ENCODE measurements at places on chromosomes 1 and 21.

- no peak for DNase-seq
Measured at GRCh38 chr1:36089393-36090121, 865 bp downstream of the ADPRS start.

- no peak for DNase-seq
Measured at GRCh38 chr1:27577504-27578188, 26.3 kb downstream of the AHDC1 start.

GRCh38 chr21:41169701-41170100 is 1.7 kb downstream of the BACE2 start:
- no peak for DNase-seq

- DNase-seq = no peak
Measured at GRCh38 chr1:36573445-36573844, 90.7 kb upstream of the CSF3R start.

DNA sequence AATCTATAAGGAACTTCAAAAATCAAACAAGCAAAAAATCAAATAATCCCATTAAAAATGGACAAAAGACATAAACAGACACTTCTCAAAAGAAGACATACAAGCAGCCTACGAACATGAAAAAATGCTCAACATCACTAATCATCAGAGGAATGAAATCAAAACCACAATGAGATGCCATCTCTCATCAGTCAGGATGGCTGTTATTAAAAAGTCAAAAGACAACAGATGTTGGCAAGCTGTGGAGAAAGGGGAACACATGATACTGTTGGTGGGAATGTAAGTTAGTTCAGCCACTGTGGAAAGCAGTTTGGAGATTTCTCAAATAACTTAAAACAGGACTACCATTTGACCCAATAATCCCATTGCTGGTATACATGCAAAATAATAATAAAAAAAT is 226.4 kb downstream of the S1PR1 start:
- DNase-seq = no peak

GRCh38 chr1:152546704-152547103 is 19.9 kb downstream of the LCE3E start:
- no peak for DNase-seq

- DNase-seq = peak; percentile 53
Measured at GRCh38 chr1:235998812-235999211, 66.1 kb downstream of the NID1 start.

DNA sequence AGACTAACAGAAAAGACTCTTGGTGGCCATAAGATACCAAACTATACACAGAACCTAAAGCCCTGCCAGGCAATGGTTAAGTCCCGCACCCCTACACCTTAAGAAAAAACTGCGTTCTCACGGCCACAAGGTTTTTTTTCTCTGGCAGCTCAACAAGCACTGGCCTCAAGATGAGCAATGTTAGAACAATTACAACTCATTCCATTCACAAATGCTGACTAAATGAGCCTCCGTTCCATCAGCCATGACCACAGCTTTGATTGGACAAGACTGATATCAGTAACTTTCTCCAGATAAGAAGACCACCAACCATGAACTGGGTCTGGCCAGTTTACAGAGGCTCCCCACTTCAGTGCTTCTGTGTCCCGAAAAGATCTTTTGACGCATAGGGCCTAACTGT is 31.9 kb downstream of the SEC16B start:
- no peak for DNase-seq

GRCh38 chr1:1225238-1225845 is 6.5 kb downstream of the SDF4 start:
- no peak for DNase-seq

DNA sequence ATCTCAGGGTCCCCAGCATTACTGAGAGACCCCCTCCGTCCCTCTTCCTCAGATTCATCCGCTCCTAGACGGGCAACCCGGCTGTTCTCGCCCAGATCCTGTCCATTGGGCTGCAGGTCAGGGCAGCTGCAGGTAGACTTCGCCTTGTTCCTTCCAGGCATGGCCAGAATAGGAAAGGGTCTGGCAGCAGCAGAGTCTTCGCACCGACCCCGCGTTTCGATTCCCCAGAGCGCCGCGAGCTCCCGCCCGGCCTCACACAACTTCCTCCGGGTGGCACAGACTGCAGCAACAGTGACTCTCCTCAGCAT is 265 bp downstream of the NRDC start:
- no peak for DNase-seq

GRCh38 chr1:220157738-220158137 is 63.8 kb downstream of the IARS2 start:
- DNase-seq = no peak

GRCh38 chr21:17570786-17571185 is 41.9 kb downstream of the BTG3 start:
- no peak for DNase-seq

GRCh38 chr1:214683621-214684020 is 80.6 kb downstream of the CENPF start:
- no peak for DNase-seq

DNA sequence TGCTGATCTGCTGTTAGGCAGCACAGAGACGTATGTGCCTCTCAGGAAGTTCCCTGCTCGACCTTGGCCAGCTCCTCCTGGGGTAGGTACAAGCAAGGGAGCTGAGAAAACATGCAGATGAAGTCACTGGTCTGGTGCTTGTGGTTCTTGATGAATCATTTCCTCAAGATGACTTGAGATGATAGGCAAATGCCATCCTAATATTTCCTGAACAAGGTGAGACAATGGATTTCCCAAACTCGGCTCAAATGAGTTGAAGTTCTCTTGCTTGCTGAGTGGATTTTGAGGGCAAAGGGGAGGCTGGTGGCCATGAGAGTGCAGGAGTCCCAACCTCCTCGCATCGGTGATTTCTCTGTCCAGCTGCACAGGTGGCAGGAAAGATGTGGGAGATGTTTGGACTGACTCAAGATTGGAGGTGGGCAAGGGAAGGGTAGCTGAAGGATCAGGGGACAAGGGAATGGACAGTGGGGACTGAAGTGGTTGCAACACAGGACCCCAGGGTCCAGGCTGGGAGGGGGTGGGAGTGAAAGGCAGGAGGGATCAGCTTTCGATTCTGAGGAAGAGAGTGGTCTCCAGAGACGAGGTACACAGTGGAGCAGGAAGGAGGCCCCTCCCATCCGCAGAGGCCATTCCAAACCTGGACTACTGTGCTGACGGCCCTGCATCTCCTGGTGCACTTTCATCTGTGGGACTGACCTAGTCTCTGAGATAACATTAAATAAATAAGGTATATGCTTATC is 63.9 kb downstream of the CAPN2 start:
- DNase-seq = peak; percentile 11

DNA sequence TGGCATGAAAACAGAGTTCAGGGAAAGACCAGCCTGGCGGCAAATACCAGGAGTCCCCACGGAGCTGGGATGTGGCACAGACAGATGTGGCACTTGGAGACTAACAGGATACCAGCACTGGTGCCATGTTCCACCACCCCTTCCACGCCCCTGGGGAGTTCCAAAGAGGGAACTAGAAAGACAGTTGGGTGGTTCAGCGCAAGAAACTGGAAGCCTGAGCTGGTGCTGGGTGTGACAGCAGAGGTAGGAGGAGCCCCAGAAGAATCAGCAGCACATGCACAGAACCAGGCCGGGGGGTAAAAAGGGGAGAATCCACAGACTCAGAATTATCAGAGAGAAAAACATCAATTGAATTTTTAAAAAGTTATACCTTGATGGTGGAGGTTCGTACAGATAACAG is 22.4 kb downstream of the DDX20 start:
- no peak for DNase-seq

DNA sequence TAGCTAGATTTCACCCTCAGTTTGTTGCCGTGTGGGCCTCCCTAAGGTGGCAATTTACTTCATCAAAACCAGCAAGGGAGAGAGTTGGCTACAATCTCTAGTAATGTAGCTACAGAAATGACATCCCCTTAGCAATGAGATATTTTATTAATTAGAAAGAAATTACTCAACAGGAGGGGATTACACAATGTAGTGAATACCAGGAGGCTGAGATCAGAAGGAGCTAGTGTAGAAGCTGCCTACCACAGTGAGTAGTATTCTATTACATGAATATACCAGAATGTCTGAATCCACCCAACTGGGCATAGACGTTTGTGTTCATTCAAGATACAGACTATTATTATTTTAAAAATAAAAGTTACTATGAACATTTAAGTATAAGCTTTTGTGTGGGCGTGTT is 868.2 kb upstream of the CXADR start:
- no peak for DNase-seq

DNA sequence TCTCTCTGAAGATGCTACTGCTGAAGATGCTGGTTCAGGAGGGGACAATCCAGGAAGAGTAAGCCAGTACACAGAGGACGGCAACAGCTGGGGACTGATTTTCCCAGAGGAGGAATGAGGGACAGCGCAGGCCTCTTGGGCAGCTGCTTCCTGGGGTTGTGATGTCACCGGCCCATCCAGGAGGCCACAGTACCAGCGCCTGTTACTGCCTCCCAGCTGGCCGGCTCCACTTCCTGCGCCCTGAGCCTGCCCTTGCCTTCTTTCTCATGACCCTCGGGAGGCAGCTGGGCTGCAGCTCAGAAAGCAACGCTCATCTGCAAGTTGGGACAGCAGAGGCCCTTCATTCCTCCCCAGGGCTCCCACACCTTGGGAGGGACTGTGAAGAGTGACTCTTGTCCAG is 21.9 kb upstream of the ID3 start:
- no peak for DNase-seq

GRCh38 chr1:162035241-162035640 is 11.6 kb upstream of the OLFML2B start:
- no peak for DNase-seq

DNA sequence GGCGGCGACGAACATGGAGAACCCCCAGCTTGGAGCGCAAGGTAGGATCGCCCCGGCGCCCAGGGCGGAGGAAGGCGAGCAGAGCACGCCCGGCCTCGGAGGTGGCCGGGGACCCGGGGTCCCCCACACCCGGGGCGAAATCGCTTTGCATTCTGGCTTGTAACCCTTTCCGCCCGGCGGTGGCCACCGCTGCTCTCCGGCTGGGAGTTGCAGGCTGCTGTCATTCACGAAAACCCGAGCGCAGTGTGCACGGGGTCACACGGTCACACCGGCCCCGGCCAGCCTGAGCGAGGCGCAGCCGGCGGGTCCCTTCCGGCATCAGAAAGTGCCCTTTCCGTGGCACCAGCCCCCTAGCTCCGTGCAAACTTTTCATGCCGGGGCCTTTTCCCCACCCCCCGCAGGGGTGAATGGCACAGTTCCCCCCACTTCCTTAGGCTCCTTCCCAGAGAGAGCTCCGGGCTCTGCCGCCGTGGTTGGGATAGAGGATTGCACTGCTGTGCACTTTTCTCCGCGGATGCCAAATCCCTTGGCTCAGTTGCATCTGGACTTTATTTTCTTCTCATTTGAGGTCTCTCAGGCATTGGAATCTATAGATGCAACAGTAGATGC is 802 bp downstream of the KAZN start:
- no peak for DNase-seq

DNA sequence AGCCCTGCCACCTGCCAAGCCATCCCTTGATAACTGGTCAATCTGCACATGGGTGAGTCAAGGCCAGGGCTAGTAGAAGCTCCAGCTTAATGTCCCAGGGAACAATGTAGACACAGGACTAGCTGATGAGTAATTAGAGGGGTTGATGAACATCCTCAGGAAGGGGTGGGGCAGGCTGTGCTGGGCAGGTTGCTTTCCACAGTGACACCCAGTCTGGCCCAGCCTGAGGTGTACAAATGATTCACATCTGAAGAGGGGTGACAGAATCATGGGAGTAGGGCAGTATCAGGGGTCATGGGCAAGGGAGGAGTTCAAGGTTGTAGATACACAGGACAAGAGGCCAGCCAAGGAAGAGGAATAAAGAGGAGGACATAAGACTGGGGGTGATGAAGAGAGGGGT is 4.3 kb downstream of the LPAR3 start:
- DNase-seq = no peak

DNA sequence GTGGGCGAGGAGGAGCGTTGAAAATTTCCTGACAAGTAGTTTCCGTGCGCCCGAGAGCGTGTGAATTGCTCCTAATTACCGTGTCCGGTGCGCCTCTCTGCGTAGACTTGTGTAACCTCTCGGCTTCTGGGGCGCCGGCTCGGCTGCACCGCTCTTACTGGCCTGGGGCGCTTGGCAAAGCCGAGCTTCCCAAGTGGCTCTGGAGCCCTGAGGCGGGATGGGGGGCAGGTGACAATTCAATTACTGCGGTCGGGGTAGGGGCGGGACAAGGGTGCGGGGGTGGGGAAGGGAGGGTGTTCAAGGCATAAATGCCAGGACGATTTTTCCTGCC is 392 bp upstream of the DMRTA2 start:
- no peak for DNase-seq

GRCh38 chr21:42356650-42357049 is 5.9 kb upstream of the TFF2 start:
- no peak for DNase-seq

DNA sequence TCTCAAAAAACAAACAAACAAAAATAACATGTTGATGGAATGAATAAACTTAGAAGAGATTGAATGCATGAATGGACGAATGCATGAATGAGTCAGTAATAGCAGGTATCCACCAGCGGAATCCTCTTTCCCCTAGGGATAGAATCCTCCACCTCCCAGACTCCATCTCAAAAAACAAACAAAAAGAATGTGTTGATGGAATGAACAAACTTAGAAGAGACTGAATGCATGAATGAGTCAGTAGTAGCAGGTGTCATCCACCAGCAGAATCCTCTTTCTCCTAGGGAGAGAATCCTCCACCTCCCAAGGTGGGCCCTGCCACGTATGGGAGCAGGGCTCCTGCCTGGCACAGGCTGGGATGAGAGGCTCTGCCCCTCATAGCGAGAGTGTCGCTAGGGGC is 26.8 kb upstream of the RNF19B start:
- DNase-seq = no peak

GRCh38 chr1:100683448-100684349 is 35.8 kb upstream of the VCAM1 start:
- DNase-seq = no peak

DNA sequence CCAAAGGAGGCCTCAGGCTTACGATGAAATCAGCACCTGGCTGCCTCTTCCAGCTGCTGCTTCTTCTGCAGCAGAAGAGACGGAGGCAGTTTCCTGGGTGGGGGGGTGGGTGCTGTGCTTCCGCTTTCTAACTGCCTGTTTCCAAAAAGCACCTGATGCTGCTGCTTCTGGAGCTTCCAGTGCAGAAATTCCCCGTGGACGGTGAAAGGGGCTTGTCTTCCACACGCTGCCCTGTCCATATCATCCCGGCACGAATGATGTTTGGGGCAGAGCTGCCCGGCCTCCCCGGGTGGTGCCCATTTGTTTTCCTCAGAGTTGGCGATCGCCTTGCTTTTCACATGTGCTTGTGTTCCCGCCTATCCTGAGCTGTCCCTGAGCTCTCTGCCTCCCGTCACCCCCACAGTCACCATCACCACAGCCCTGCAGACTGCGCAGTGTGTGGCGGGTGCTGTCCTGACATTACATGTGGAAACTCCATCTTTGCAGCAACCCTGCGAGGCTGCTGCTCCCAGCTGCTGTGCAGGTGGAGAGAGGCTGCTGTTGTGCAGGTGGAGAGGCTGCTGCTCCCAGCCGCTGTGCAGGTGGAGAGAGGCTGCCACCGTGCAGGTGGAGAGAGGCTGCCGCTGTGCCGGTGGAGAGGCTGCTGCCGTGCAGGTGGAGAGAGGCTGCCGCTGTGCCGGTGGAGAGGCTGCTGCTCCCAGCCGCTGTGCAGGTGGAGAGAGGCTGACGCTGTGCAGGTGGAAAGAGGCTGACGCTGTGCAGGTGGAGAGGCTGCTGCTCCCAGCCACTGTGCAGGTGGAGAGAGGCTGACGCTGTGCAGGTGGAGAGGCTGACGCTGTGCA is 1.8 kb downstream of the TTLL10 start:
- no peak for DNase-seq

GRCh38 chr1:25707280-25708016 is 90.9 kb downstream of the MAN1C1 start:
- DNase-seq = no peak

All from activated T-helper 1 cell treated with anti-CD3 and anti-CD28 coated beads, Interleukin-12 subunit alpha, Interleukin-12 subunit beta, Interleukin-2, Interleukin-4 antibody, amounts not matched to agents 30 ng/mL and 10 ng/mL and 1 ng/mL, durations not matched to agents 14 hours and 24 hours and 36 hours (primary cell).